ENCODE measurements at places on chromosomes 5 and 9. TPM values are rescaled to one million over a fixed set of nuclear protein-coding genes. Genes with fewer than 3 reads are reported as not detected.

SLC2A6 gene
- 9.3 TPM for total RNA-seq

TRIM7 gene
- 1.7 TPM for total RNA-seq

LTC4S gene
- 0.74 TPM for total RNA-seq

FREM1 gene
- 1.7 TPM for total RNA-seq

SLC45A2 gene
- 0.49 TPM for total RNA-seq

LRRTM2 gene
- total RNA-seq: 118 TPM
